ENCODE measurements at places on chromosomes 11 and 22.

- no peak for DNase-seq
These were observed 48.9 kb downstream of the FAR1 start for GRCh38 chr11:13717331-13717730.

DNA sequence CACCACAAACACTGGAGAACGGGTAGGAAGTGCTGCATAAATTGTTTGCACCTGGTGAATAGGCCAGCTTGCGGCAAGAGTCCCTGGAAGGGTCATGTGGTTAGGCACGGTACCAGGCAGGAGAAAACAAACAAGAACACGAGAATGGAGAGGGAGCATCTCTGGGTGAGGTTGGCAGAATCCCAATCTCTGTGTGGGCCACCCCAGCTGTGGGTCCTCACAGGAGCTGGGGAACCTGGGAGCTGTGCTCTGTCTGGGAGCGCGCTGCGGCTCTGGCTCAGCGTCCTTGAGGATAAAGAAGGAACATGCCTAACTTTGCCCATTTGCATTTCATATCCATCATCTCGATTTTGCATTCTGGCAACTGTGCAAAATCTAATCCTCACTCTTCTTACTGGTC is 46.1 kb upstream of the JAM3 start:
- no peak for DNase-seq

GRCh38 chr11:66479394-66480116 is 679 bp upstream of the DPP3 start:
- DNase-seq: no peak

- no peak for DNase-seq
These were observed 154.2 kb downstream of the MIAT start for GRCh38 chr22:26811647-26811992.

GRCh38 chr11:64268893-64269539 is 15.4 kb downstream of the BAD start:
- DNase-seq: no peak

DNA sequence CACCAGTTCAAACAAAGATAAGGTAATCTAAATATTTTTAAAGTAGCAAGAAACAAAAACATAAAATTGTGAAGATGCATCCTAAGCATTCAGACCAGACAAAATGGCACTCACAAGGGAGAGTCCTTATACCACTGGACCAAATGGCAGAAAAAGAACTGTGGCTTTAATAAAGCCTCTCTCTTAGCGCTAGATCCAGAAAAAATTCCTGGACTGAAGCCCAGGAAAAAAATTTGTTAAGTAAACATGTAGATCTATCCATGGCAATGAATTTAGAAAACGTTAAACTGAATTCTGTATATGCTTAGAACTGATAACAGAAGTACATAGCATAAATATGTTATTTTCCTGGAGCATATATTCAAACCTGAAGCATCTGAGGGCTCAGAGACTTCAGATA is 11.8 kb upstream of the CD59 start:
- no peak for DNase-seq

DNA sequence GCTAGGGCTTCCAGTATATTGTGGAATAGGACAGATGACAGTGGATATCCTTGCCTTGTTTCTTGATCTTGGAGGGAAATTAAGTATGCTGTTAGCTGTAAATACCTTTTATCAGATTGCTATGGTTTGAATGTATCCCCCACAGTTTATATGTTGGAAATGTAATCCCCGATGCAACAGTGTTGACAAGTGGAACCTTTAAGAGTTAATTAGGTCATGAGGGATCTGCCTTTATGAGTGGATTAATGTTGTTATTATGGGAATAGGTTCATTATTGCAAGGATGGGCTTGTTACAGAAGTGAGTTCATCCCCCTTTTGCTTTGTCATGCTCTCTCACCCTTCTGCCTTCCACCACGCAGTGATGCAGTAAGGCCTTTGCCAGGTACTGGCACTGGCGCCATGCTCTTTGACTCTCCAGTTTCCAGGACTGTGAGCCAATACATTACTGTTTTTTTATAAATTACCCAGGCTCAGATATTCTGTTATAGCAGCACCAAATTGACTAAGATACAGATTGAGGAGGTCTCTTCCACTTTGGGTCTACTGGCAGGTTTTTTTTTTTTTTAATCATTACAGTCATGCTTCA is 16.4 kb downstream of the CABIN1 start:
- no peak for DNase-seq

GRCh38 chr11:130209128-130209932 is 49.7 kb downstream of the ST14 start:
- DNase-seq: no peak

GRCh38 chr22:44925465-44926123 is 84.2 kb downstream of the PHF21B start:
- DNase-seq: no peak

DNA sequence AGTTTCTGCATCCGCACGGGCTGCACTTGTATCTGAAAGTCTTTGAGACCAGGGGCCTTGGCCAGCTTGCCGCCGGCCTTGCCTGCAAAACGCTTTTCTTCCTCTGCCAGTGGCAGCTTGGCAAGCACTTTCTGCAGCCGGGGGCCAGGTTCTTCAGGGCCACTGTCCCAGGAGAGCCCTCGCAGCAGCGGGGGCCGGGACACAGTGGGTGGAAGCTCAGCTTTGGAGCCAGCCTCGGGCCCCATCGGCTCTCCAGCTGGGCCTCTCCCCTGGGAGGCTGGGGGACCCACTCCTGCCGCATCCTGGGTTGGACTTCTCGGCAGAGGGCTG is 57.5 kb upstream of the LYVE1 start:
- DNase-seq: no peak

GRCh38 chr11:122652495-122652894 is 3.0 kb upstream of the UBASH3B start:
- no peak for DNase-seq

GRCh38 chr11:76161261-76161961 is 44.9 kb downstream of the WNT11 start:
- DNase-seq: no peak

- DNase-seq: no peak
These were observed 59.0 kb downstream of the THAP12 start for GRCh38 chr11:76321820-76322524.

DNA sequence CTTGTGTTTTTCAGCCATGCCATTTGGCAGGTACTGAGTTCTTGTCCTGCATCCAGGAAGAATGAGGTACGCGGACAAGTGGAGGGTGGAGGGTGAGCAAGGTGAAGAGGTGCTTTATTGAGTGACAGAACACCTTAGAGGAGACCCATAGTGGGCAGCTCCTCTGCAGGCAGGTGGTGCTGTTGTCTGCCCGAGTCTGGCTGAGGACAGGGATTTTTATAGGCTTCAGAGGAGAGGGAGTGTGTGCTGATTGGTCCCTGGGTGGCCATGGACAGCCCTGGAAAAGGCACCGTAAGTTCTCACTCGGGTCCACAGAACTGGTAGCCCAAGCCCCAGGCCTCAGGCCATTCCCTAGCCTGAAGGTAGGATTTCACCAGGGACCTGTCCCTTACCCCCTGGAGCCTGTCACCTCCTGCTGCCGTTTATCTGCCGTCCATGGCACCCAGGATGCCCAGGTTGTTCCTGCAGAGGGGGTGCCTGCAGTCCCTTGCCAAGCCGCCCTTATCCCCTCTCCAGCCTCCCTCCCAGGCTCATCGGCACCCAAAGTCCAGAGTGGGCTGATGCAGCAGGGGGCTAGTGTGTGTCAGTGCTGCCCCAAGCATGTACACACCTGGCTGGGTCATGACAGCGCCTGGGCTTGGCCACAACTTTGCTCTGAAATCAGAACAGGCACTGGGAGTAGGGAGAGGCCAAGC is 213.6 kb downstream of the LRRC4C start:
- no peak for DNase-seq

- DNase-seq: no peak
These were observed 47.7 kb upstream of the HTATIP2 start for GRCh38 chr11:20315800-20316199.

- no peak for DNase-seq
These were observed 8.9 kb upstream of the FXYD2 start for GRCh38 chr11:117833401-117833891.

GRCh38 chr22:30701872-30702271 is 7.2 kb downstream of the OSBP2 start:
- no peak for DNase-seq

- no peak for DNase-seq
These were observed 7.1 kb upstream of the TNNT3 start for GRCh38 chr11:1912289-1912878.

DNA sequence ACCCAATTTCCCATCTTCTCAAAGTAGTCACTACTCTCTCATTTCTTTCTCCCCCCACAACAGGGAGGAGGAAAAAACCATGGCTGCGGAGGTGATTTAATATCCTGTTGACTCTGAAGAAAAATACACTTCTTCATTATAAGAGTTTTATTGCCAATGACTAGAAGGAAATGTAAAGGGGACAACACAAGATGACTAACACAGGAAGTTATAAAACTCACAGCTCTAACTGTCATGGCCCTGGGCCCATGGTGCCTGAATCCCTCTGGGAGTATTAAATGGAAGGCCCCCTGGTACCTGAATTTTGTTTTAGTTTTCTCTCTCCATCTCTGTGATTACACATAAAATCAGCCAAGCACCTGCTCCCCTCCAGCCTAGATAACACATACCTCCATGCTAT is 352.8 kb upstream of the FAT3 start:
- DNase-seq: no peak

- DNase-seq: no peak
These were observed 69.5 kb upstream of the MYO18B start for GRCh38 chr22:25672289-25673084.

DNA sequence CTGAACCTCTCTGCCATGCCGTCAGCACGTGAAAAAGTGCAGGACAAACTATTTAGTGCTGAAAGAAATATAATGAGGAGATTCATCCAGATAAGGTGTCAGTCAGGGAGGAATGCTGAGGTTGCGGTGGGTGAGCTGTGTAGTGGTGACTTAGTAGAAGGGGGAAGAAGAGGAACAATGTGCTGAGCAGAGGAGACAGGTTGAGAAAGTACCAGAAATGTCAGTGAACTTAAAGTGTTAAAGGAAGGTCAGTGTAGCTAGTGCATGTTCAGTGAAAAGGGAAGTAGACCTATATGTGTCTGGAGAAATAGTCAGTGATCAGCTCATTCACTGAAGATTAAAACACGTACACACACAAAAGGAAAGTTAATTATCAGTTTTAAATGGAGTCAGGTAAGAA is 237.6 kb upstream of the CCDC179 start:
- DNase-seq: no peak

- DNase-seq: no peak
These were observed 31.0 kb upstream of the ST14 start for GRCh38 chr11:130128626-130129025.

DNA sequence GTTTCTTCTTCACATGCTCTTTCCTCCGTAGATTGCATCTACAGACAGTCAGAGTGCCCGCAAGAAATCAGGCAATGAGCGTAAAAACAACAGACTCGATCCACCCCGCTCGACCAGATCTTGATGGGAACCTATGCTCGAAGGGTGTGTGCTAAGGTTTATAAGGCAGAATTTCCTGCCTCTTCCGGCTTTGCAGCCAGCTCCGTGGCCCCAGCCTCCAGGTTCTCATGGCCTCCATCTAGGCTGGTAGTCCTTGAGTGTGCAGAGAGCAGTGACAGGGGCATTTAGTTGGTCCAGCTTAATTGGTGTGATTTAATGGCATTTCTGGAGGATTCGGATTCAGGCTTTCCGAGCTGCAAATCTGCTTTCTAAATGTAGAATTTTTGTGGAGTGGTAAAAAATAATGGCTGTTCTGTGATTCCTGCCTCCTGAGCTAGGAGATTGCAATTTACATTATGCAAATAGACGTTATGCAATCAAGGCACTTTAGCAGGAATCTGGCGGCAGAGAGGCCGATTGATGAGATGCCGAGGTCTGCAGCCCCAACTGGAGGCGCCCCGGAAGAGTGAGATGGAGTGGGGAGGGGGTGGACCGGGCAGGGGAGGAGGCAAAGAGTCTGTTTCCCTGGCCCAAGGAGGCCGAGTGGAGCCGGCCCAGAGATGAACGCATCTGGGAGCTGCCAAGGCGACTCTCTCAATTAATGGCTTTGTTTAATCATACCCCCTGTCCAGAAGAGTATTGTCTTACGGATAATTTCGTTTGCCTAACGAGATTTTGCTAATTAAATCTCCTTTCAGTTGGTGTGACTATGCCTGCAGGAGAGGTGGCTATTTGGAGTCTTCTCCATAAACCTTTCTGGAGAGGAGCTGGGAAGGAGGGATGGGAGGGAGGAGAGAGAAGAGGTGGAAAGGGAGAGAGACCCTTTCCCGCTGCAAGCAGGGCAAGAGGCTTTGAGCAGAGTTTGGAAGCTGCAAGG is 75.3 kb downstream of the PKNOX2 start:
- no peak for DNase-seq

DNA sequence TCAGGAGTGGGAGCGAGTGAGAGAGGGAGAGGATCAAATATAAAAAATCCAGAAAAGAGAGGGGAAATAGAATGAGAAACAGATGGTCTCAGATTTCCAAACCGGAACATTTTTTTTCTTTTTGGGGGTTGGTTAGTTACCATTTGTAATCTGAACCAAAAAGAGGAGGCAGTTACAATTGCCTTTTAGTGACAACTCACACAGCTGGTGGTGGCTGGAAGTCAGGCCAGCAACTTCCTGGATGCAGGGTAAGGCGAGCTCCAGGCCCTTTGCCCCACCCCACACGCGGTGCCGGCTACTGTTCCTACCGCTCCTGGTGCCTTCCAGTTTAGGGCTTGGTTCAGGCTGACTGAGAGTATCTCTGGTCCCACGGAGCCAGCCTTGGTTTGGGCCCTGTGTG is 21.0 kb upstream of the UBASH3B start:
- no peak for DNase-seq

DNA sequence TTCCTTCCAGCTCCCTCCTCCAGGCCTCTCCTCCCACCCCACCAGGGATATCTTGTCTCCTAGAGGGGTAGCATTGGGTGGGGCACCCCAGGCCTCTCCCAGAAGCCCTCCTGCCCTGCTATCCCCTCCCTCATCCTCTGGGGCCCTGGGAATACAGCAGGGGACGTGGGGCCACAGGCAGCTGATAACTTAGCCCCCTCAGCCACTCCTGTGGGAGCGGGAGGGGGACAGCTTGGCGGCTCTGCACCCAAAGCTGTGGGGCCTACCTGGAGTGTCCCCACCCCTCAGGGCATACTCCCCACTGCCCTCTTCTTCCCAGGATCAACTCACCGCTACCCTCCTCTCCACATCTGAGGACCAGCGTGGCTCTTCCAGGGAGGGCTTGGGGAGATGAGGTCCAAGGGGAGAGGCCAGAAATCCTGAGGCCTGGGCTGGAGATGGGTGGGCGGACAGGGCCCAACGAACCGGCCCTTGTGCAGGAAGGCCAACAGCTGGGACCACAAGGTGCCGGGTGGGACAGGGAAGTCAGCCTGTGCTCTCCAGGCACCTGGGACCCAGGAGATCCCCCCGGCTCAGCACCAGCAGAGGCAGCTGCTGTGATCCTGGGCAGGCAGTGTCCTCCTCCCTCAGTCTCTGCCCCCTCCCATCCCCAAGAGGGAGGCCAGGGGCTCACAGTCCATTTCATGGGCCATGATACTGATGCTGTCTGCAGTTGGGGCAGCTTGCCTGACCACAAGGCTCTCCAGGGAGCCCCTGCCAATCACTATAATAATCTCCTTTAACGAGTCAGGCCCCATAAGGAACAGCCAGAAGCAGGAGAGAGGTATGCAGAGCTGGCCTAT is 23.2 kb downstream of the NEAT1 start:
- no peak for DNase-seq

DNA sequence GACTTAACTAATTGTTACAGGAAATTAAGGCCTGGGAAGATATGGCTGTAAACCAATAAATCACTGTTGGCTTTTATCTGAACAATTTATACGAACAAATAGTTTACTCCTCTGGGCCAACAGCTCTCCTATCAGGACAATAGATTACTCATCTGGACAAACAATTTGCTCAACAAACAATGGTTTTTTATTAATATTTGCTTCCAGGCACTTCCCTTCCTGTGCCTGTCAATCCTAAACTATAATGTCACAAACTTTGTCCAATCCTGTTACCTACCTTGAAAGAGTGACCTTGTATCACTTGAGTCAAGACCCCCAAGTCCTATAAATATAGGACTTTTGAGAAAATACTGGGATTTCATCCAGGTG is 87.6 kb upstream of the OR9Q1 start:
- no peak for DNase-seq
